ENCODE measurements at places on chromosomes 4 and X. TPM values are rescaled to one million over a fixed set of nuclear protein-coding genes. Genes with fewer than 3 reads are reported as not detected.

CTSO gene
- 4.8 TPM for total RNA-seq

DNA sequence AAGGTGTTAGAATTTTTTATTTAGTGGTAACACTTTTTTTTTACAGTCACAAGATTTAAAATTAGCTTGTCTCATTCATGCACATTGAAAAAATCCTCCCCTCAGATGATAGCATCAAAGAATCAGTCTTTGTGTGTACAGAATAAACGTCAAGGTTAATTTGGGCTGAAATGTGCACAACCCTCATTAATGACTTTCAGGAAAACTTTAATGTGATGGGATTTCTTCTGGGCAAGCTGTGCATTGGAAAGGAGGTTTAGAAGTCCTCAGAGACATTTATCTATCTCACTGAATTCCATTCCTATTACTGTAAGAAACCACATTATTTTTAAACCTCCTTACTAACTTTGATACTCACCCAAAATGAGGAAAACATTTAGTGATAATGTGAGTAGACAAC, 88.2 kb upstream of the TECRL start:
- DNase-seq = no peak

DNA sequence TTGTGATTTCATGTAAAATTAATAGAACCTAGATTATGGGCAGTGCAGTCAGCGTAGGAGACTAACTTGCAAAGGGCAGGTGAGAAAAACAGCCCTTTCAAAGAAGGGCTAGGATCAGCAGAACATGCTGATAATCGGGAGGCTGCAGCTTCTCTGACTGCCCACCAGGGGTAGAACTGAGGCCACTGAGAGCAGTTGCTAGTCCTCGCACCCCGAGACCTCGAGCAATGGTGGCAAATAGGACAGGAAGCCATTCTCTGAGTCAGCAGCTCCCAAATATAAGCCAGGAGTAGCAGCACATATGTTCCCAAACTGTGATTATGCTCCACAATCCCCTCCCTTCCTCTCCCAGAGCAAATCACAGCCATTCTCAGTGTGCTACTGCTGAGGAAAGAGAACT, 186.5 kb downstream of the MSL3 start:
- no peak for DNase-seq

DNA sequence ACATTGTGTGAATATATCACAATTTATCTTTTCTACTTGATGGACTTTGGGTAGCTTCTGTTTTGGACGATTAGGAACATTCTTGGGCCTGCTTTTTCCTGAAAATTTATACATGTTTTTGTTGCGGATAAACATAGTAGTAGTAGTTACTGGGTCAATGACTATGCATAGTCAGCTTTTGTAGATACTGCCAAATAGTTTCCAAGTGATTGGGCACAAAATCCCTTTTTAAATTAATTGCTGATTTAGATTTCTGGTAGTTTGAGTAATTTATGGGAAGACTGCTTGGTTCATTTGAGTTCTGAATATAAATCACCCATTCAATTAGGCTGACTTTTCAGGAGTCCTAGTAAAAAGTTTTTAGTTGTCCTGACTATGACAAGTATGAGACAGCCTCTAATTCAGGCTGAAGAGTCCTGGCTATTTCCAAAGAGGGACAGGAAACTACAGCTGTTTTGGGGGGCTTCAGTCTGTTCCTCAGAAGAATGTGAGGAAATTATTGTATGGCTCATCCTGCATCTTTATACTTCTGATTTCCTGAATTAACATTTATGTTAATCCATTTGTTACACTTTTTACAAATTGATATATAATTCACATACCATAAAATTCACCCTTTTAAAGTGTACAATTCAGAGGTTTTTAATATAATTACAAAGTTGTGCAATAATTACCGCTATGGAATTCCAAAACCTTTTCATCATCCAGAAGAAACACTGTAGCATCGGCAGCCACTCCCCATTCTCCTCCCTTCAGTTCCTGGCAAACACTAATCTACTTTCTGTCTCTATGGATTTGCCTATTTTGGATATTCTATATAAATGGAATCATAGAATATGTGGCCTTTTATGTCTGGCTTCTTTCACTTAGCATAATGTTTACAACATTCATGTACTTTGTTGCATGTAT, 14.2 kb downstream of the LRP2BP start:
- peak; percentile 38 for DNase-seq

GBA3 gene
- total RNA-seq = not detected

IL1RAPL1 gene
- 0.26 TPM for total RNA-seq

- DNase-seq = no peak
Observed at GRCh38 chrX:42869659-42870476, 91.9 kb upstream of the PPP1R2C start.

PNMA6F gene
- total RNA-seq = not detected

- DNase-seq = no peak
Observed at GRCh38 chrX:72715546-72715945, 1.4 kb upstream of the PHKA1 start.

UGT2B11 gene
- total RNA-seq = not detected

DNA sequence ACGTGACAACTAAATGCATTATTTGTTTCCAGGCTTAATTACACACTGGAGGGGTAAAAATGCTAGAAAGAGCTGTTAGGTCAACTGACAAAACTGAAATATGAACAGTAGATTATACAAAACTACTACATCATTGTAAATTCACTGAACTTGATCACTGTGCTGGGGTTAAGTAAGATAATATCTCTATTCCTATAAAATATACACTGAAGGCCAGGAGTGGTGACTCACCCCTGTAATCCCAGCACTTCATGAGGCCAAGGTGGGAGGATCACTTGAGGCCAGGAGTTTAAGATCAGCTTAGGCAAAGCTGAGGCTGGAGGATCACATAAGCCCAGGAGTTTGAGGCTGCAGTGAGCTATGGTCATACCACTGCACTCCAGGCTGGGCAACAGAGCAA, 31.8 kb upstream of the NKX6-1 start:
- DNase-seq = peak; percentile 86

DNA sequence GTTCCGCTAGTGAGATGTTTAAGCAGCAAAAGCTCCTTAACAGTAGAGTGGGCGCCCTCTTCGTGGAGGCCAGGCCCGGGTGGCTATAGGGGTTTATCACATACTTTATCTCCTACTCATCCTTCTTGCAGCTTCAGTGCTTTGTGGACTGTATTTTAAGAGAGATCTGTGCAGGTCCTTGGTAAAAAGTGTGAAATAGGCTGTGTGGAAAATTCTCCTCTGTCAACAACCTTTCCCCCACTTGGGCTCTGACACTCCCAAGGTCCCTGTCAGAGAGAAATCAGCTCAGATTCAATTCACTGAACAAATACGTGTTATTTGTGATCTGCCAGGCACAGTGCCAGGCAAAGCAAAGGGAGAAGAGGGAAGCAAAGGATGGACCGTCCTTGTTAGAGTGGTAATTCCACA, 214.3 kb upstream of the PPARGC1A start:
- no peak for DNase-seq
